ENCODE measurements at places on chromosomes 7 and 10.
A peak's percentile ranks its signal among the peaks of the same experiment; 100 is the strongest.

DNA sequence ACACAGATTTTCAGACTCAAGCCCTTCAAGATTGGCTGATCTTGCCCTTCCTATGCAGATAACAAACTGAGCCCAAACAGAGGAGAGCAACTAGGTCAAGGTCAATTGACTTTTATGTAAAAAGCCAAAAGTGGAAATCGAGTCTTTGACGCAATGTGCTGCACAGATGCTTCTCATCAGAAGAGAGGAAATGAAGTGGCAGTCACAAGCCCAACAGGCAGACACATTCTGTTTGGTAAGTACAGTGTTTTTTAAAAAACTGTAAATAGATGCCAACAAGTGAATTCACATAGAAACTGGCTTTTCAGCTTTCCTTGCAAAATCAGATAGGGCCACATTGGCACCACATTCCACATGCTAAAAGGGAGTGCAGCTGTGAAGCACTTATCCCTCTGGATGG lies 606.6 kb downstream of the KCNMA1 start:
- DNase-seq: peak; percentile 34

GRCh38 chr7:133542209-133542780 lies 289.4 kb downstream of the EXOC4 start:
- no peak for DNase-seq

- no peak for DNase-seq
These were observed 171.4 kb downstream of the KMT2E start for GRCh38 chr7:105185290-105186010.

DNA sequence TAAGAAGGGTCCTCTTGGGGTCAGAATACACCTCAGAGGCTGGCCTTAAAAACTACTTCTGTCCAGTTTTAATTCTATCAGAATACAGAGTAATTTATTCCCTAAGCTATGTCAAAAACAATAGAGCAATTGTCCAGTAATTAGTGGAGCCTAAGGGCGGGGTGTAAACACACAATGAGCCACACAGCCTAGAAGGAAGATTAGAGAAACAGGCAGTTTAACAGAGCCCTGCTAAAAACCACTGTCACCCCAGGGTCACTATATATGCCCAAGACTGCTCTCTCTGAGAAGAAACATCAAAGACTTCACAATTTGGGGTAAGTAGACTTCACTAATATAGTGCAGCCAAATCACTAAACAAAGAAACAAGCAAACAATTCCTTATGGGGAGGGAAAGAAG lies 27.2 kb upstream of the WNT2 start:
- no peak for DNase-seq

DNA sequence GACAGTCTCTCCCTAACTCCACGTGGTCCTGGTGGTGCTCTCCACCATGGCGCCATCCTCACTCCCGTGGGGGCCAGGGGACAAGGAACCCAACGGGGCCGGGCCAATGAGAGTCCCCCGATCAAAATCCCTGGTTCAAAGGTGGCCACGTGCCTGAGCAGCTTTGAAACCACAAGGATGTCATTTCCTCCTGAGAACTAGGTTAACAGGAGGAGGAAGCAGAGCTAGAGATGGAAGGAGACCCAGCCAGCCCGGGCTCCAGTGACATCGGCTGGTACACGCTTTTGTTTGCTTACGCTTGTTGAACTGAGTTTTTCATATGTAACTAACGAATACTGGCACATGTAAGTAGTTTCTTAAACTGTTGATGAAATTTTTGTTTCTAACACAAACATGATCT lies 61.7 kb downstream of the PRPF18 start:
- DNase-seq: no peak

DNA sequence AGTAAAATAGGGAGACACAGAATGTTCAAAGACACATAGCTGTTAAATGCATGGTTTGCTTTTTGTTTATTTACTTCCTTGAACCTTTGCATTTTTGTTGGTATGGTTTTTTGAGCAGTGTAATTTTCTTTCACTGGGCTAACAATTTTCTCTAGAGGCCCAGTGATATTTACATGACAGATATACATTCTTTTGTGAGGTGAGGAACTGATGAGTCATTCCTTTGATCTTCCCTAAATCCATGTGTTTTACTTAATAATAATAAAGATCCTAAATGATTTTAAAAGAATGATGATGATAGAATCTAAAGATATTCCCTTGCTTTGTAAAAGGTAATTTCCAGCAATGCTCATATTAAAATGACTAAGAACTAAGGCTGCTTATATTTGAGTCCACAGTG lies 188.5 kb upstream of the ANK3 start:
- no peak for DNase-seq

DNA sequence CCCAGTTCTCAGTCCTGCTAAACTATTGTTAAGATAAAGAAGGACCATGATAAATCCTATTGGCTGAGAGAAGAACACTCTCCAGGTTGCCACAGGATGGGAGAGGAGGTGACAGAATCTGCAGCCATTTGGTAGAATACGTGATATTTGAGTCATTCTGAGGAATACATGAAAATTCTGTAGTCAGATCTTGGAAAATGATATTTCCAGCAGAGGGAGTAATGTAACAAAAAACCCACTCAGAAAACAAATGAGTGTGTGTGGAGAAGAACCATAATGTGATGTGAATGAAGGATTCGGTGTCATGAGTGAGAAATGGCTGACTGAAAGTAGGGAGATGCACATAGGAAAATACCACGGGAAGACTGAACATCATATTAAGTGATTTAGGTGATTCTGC lies 128.5 kb upstream of the PFKP start:
- no peak for DNase-seq

DNA sequence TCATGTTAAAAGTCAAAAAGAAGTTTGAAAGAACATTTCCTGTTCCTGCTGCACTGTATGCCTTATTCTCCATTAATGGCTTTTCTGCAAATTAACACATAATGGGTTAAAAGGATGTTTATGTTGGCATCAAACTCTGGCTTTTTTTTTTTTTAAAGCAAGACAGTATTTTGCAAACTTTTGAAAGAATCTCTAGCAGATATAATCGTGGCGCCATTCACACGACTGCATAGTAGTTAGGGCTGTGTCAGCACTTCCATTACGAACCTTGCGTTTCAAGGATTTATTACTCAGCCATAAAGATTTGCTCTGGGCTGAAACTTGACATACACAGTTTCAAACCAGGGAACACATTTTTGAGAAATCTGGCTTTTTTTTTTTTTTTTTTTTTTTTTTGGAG lies 207.8 kb downstream of the DYNC1I1 start:
- no peak for DNase-seq

- no peak for DNase-seq
These were observed 81.1 kb downstream of the RGS10 start for GRCh38 chr10:119461380-119461779.

DNA sequence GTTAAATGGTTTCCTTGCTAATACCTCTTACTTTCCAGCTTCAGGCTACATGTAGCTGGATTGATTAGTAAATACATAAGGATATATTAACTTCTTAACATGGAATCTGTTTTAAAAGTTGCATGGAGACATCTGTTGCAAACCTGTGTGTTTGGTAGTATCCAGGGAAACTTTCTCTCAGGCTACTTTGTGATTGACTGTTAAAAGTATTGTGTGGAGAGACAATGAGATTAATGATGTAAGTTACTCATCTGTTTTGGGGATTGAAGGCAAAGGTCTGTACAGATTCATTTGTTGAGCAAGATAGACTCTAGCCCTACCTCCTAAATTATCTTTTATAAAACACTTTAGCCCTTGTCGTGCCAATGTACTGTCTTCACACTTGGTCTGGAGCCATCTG lies 6.6 kb downstream of the CREB5 start:
- DNase-seq: no peak

DNA sequence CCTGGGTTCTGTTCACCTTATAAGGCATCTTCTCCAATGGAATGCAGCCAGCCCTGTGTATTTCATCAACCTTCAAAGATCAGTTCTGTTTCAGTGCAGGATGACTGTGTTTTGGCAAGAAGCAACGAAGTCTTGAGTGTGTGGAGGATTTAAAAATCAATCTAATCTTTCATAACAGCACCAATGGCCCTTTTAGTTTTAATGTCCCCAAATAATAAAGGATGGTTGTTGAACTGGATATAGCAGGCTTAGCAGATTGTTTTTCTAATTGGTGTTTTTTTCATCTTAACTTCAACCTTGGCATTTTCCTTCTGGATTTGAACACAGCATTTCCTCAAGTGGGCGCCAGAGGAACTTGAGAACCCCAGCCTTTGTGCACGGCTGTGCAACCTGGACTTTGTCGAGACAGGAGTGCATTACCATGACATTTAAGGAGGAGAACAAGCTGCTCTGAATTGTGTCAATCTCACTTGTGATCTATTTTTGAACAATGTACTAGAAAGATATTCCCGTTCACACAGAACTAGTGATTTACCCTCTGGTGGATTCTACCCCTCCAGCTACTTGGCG lies 313.3 kb upstream of the AKR1E2 start:
- DNase-seq: no peak

- DNase-seq: no peak
These were observed 68.7 kb upstream of the OGDHL start for GRCh38 chr10:49830846-49831245.

Measured in DMS79 treated with DMSO at 0.1 percent for 48 hours (cell line).